ENCODE measurements at places on chromosomes 11 and 22.

- peak; percentile 13 for DNase-seq
Observed at GRCh38 chr11:93080146-93080759, 110.8 kb downstream of the MTNR1B start.

DNA sequence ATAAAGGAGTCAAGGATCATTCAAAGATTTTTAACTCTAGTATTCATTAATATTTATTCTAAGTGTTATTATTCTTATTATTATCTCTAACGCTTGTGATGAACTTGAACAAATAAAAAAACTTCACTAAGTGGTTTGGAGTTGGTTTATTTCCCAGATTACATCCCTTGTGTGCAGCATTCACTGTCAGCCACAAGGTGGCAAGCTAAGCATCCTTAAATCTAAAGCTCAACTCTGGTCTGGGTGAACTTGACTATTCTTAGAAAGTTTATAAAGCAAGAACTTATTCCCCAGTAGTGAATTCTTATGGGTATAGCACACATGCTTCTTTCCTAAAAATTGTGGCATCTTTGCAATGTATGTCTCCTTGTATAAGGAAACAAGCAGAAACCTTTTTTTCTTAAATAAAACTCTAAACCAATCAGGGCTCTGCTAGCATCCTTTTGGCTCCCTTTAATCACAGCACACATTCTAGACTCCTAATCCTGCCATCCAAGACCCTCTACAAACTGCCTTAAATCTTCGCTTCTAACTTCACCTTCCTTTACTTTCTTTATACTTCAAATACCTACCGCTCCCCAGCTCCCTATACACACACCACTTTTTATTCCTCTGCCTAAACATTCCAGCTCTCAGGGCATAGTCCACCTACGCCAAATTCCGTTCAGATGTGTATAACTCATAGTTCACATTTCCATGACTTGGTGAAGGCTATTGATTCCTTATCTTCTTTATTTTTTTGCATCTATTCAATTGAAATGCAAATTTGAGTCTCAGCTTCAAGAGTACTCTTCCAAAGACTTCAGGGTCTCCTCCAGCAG lies 1068.8 kb downstream of the DLG2 start:
- no peak for DNase-seq

- no peak for DNase-seq
Observed at GRCh38 chr22:35615156-35615555, 2.0 kb downstream of the MB start.

GRCh38 chr11:127182586-127183203 lies 182.1 kb upstream of the KIRREL3 start:
- peak; percentile 1 for DNase-seq

DNA sequence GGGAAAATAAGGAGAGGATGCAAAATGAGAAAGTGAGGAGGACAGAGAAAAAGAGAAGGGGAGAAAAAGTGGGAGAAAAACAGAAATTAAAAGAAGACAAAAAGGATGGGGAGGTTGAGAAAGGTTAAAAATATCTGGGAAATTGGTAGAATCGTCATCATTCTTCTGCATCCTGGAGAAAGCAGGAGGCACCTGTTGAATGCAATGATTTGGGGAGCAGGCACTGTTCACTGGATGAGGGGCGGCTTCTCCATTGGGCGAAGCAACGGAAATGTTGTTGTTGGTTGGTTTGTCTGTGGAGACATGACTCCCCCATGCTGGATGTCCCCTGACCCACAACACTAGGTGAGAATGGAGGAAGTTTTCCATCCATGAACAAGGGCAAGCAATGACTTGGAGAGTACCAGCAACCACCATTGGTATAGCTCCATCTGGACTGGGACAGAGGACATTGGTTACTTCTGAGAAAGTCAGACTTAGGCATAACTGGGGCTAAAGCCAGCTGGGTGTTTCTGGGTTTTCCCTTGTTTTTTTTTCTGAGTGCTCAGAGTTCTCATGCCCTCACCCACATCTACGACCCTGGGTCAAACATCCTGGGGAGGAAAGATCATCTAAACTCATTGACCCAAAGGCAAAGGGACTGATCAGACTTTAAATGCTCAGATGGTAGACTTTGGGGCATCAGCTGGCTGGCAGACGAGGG lies 11.9 kb upstream of the CD44 start:
- no peak for DNase-seq
